Stimulated activated CD4-positive, alpha-beta T cell treated with anti-CD3 and anti-CD28 coated beads, Interleukin-1b, Interleukin-23, amount 100 ng/mL, for 4 hours (primary cell): ENCODE measurements at places on chromosomes 2 and 18.

GRCh38 chr2:149355716-149356422 lies 25.5 kb downstream of the LYPD6 start:
- no peak for DNase-seq

GRCh38 chr2:239182981-239183791 lies 217.6 kb downstream of the HDAC4 start:
- no peak for DNase-seq

DNA sequence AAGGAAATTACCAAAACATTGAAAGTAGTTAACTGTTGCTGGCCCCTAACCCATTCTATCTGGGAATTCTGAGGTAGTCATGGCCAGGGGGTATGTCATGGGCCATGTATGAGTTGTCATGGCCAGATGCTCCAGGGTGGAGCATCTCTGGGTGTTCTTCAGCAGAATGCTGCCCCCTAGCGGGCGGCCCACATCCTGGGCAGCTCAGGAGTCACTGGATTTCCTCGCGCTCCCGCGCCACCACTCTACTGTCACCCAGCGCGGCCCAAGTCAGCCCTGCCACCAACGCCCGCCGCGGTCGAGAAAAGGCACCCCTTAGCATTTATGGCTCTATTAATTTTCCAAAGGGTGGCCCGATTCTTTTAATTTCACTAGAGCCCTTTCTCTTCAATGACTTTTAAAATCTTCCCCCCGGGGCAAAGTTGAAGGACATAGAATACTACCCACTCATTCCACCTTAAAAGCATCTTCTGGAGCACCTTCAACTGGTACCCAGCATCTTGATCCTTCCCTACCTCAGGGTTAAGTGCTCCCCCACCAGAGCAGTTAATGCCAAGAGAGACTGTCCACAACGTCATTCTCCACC lies 41.6 kb downstream of the PKDCC start:
- no peak for DNase-seq

- DNase-seq: no peak
Measured at GRCh38 chr2:85368921-85369320, 14.4 kb downstream of the ELMOD3 start.

DNA sequence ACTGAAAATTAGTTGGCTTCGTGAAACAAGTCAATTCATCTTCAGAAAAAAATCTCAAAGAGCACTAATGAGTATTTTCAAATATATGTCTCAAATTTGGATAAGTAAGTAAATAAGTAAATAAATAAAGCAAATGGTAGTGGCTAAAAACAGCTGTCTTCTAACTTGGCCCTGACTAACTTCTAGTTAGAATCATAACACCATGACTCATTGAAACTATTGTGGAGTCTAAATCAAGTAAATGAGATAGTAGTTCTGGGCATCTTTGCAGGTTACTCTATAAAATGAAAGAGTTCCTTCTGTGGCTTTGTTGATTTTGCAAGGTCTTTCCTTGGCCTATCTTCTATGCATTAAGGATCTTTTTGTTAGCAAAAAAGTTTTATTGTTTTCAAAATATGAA lies 110.7 kb downstream of the SLC8A1 start:
- no peak for DNase-seq

- DNase-seq: no peak
Measured at GRCh38 chr2:173659509-173659908, 304.8 kb downstream of the CDCA7 start.

DNA sequence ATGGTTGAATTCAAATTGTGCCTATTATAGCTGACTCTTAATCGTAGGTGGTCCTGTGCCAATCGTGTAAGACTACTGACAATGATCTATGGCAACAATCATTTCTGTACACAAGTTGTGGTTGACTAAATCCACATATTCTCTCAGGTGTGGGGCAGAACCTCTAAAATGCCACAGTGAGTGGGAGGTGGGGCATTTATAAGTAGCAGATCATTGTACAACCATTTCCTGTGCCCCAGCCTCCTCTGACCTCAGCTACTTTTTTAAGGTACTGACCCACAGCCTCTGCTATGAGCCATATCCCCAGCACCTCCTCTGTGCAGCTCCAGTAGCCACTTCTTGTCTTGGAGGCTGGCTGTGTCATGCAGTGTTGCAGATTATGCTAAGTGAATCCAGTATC lies 48.6 kb upstream of the RAPH1 start:
- no peak for DNase-seq

DNA sequence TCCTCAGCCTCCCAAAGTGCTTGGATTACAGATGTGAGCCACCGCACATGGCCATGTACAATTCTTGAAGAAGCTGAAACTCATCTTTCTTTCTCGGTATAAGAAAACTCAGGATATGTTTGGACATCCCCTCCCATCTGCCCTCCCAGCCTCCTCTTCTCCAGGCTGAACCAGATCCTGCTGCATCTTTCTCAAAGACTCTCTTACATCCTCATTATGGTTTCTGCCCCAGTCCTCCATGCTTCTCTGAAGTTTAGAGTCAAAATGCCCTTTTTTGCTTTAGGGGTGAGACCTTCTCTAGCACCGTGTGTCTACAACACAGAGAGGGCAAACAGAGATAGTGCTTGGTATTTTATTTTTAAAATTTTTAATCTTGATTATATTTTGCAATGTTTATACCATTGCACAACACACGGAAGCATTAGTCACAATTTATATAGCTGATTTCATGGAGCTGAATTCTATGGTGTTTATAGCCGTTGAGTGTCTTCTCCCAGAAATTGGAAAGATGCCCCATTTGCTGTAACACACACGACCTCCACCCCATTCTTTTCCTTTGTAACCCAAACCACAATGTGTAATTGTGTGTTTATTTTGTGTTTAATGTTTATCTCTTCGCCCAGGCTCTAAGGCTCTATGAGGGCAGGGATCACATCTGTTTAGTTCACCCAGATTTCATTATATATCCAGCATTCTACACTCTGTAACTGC lies 206.0 kb upstream of the TNP1 start:
- DNase-seq: no peak

DNA sequence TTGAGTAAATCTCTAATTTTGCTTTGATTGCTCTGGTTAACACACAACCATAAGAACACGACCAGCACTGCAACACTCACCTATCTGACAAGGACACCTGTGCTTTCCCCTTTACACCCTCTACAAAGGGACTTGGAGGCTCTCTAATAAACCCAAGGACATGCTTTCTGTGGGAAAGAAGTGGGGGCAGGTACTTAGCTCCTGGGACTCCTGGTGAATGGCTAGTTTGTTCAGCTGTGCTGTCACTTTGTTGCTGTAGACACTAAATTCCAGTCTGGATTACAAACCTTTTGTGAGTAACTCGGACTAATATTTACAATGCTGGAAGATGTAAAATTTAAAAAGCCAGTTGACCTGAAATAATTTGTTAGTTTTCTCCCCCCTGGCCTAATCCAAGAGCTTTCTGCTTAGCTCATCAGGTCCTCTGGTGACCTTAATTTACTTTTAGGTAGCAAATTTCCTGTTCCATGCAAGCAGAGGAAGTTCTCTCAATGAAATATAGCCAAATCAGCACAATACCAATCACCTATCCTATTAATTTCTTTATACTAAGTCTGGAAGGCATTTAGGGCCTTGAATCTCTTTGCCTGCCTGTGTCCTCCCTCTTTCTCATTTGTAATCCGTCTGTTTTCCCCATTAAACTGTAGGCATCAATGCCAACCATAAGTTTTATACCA lies 67.5 kb downstream of the PLCL1 start:
- no peak for DNase-seq

GRCh38 chr2:75142081-75142480 lies 57.2 kb downstream of the TACR1 start:
- no peak for DNase-seq

DNA sequence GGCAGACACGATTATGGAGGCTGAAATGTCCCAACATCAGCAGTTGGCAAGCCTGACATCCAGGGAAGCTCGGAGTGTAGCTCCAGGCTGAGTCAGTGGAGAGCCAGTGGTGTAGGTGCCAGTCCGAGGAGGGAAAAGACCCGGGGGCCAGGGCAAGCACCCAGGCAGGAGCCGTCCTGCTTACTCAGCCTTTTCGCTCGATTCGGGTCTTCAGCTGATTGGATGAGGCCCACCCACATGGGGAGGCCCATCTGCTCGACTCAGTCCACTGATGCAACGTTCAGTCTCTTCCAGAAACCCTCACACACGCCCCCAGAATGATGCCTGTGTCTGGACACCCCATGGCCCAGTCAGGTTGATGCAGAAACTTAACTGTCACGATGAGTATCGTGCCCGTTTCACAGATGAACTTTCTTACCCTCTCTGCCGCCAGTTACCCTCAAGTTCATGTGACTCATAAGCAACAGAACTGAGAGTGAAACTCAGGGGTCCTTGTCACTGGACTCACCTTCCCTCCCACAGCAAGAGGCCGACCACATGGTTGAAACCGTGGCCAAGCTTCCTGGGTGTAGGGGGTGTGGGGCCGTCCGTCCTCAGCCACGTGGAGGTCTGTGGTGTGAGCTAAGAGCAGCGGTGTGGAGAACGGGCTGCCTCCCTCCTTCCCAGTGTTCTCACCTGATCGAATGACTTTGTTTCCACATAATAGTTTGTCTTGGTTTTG lies 197.4 kb upstream of the HDAC4 start:
- DNase-seq: no peak

GRCh38 chr2:160406591-160407392 lies 86.8 kb downstream of the RBMS1 start:
- DNase-seq: peak; percentile 45

DNA sequence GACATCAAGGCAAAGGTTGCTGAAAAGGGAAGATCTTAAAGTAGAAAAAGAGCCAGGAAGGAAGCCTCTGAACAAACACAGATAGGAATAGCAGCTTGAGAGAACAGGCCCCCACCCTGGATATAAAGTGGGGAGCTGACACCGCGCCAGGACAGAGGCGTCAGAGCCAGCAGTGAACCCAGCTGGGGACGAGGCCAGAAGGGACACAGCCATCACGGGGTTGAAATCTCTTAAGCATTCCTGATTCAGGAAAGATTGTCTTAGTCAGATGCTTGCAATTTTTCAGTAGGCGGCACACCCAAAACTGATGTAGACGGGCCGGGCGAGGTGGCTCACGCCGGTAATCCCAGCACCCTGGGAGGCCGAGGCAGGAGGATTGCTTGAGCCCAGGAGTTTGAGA lies 93.8 kb upstream of the PHLPP1 start:
- no peak for DNase-seq

DNA sequence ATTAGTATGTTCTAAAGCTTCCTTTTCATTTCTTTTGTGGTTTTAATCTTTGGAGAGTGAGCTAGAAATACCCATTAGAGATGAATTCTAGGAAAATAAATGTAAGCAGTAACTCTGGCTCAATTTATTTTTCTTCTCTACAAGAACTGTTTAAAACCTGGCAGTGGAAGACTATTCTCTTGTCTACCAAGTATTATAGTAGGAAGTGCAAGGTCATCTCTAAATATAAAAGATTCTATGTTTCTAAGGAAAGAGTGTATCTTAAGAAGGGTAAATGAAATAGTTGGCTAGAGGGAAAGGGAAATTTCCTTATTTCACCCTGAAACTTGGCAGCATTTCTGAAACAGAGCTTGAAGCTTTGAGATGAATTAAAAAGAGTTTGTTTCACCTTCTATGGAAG lies 35.5 kb downstream of the PLCL1 start:
- no peak for DNase-seq

DNA sequence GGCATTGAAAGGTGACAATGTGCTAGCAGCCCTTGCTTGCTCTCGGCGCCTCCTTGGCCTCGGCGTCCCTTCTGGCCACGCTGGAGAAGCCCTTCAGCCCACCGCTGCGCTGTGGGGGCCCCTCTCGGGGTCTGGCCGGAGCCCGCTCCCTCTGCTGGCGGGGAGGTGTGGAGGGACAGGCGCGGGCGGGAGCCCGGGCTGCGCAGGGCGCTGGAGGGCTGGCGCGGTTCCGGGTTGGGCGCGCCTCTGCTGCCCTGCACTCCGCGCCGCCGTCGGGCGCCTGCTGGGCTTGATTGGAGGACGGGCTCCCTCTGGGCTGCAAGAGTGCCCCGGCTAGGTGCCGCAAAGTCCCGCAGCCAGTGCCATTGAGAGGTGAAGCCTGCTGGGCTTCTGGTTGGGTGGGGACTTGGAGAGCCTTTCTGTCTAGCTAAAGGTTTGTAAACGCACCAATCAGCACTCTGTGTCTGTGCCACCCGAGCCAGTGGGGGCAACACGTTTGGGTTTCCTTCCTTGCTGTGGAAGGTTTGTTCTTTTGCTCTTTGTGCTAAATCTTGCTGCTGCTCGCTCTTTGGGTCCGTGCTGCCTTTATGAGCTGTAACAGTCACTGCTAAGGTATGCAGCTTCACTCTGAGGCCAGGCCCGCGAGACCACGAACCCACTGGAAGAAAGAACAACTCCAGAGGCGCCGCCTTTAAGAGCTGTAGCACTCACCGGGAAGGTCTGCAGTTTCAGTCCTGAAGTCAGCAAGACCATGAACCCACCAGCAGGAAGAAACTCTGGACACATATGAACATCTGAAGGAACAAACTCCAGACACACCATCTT lies 14.8 kb upstream of the IMP4 start:
- no peak for DNase-seq

- DNase-seq: no peak
Measured at GRCh38 chr18:59049721-59050660, 89.7 kb upstream of the SEC11C start.

DNA sequence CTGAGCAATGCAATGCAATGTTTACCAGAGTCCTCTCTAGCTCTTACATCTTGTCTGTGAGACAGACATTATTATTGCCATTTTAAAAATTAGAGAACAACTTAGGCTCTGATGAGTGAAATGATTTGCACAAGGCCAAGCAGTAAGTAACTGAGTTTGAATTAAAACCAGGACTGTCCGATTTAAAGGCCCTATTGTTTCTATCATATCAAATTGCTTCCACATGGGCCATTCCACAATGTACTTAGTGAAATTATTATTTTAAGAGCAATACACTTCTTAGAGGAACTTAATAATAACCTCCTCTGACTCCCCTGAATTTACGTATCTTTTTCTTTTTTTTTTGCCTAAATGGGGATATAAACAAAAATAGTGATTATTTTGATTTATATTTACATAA lies 64.6 kb downstream of the PLCL1 start:
- DNase-seq: no peak

DNA sequence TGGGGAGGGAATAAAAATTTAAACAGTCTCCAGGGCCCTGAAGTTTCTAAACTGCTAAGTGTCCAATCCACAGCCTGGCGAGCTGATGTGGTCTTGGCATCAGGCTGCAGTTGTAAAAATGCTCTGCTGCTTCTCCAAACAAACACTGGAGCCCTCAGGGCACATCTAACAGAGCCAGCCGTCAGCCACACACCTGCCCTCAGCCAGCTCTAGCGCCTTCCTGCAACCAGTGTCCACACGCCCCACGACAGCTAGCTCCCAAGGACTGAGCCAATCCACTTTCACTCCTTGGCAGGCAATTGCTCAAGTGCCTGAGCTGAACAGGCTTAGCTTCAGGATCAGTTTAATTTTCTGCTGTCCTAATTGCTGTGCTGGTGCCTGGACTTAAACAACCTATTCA lies 446.4 kb upstream of the RAB12 start:
- DNase-seq: no peak

GRCh38 chr2:172639256-172639655 lies 83.4 kb downstream of the PDK1 start:
- no peak for DNase-seq

GRCh38 chr18:9653390-9653789 lies 39.0 kb upstream of the PPP4R1 start:
- DNase-seq: no peak
